ENCODE measurements at places on chromosomes 3 and 15. TPM values are rescaled to one million over a fixed set of nuclear protein-coding genes. Genes with fewer than 3 reads are reported as not detected.

The CMTM6 gene
- 125 TPM for polyA plus RNA-seq

The SATB1 gene
- polyA plus RNA-seq, result 11.5 TPM

The CLN6 gene
- 3.8 TPM for polyA plus RNA-seq

The C3orf22 gene
- polyA plus RNA-seq, result not detected

The SPATA12 gene
- polyA plus RNA-seq, result not detected

All from IgD-negative memory B cell (primary cell).